Naive thymus-derived CD8-positive, alpha-beta T cell (primary cell): ENCODE measurements at places on chromosomes 1 and 21. TPM values are rescaled to one million over a fixed set of nuclear protein-coding genes. Genes with fewer than 3 reads are reported as not detected.

DNA sequence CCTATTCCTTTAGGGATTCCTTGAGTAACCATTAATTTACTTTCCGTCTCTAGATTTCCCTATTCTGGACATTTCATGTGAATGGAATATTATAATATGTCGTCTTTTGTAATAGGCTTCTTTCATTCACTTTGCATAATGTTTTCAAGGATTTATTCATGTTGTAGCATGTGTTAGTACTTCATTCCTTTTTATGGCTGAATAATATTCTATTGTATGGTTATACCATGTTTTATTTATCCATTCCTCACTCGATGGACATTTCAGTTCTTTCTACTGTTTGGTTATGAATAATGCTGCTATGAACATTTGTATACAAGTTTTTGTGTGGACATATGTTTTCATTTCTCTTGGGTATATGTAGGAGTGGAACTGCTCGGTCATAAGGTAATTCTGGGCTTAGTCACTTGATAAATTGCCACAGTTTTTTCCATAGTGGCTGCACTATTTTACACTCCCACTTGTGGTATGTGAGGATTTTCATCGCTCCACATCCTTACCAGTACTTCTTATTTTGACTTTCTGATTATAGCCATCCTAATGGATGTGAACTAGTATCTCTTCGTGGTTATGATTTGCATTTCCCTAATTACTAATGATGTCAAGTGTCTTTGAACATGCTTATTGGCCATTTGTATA lies 17.7 kb downstream of the PPP2R5A start:
- no peak for DNase-seq

Gene S100A2
- polyA plus RNA-seq: not detected

- no peak for DNase-seq
Observed at GRCh38 chr1:169595764-169596711, 9.8 kb upstream of the F5 start.

- DNase-seq: no peak
Observed at GRCh38 chr21:28136656-28137255, 855.9 kb downstream of the LTN1 start.

- DNase-seq: no peak
Observed at GRCh38 chr21:36757196-36757595, 58.3 kb downstream of the SIM2 start.

Gene LCE2C
- polyA plus RNA-seq: not detected

Gene ADGRB2
- not detected for polyA plus RNA-seq
